ENCODE measurements at places on chromosomes 6 and 20. TPM values are rescaled to one million over a fixed set of nuclear protein-coding genes. Genes with fewer than 3 reads are reported as not detected.
A peak's percentile ranks its signal among the peaks of the same experiment; 100 is the strongest.

- H3K4me3 ChIP-seq, result no peak overlapping the region
- no peaks in the 10 kb centered on the region for H3K36me3 ChIP-seq
- no peak for DNase-seq
- peaks cover 11% of the 10 kb centered on the region for H3K4me1 ChIP-seq
Observed at GRCh38 chr6:161418463-161418945, 144.6 kb upstream of the AGPAT4 start.

GRCh38 chr6:154602708-154603107 is 92.2 kb upstream of the CNKSR3 start:
- no peak overlapping the region for H3K27ac ChIP-seq
- no peaks in the 10 kb centered on the region for H3K36me3 ChIP-seq
- DNase-seq, result no peak
- H3K4me1 ChIP-seq, result no peaks in the 10 kb centered on the region

Gene LMBRD1
- polyA plus RNA-seq, result 26.4 TPM

Gene TAF4
- 4.3 TPM for polyA plus RNA-seq

Gene IL17F
- polyA plus RNA-seq, result not detected

DNA sequence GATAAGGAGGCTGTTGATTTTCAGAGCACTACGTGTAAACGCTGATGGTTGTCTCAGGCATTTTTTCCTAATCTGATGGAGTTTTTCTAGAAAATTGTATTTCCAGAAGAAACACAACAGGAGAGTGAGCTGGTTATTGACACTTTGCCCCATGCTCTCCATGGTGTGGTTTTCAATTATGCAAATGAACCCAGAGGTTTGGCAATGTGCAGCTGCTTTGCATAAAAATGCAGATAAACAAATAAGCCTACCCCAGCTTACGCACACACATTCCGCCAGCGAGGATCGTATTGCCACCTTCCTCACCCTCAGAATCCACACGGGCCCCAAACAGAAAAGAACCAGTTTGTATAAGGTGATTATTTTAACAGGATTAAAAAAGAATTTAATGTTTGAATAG is 45.1 kb upstream of the FRMD1 start:
- H3K27me3 ChIP-seq, result no peaks in the 10 kb centered on the region
- no peak overlapping the region for H3K27ac ChIP-seq
- H3K4me3 ChIP-seq, result no peak overlapping the region
- no peaks in the 10 kb centered on the region for H3K4me1 ChIP-seq

DNA sequence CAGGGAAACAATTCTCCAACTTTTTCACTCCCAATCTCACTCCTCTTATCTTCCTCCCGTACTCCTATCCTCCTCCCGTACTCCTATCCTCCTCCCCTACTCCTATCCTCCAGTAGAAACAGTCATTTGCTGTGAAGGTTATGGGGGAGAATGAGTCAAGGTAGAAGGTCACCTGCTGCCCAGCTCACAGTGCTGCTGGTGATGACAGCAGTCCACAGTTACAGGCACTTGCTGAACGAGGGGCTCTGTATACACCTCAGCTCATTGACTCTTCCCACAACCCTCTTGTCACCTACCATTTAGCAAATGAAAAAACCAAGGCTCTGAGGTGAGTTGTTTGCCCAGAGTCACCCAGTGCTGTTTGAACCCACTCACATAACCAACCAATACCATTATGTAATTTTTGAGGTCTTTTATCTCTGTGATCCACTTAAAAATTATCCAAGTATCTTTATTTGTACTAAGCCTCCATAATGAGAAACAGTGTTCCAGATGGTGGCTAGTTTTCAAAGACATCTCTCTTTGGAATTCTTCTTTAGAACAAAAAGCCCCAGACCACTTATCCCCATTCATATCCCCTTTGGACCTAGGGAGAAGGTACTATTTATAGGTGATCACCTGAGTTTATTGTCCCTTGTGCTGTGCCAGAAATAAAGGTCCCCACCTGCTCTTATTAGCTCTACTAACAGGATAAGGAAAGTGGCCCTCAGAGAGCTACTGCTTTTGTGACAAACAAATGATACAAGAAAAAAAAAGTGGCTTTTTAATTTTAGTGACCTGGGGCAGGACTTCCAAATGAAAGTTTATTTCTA is 53.2 kb downstream of the PTPN1 start:
- peaks cover 56% of the 10 kb centered on the region for H3K36me3 ChIP-seq
- H3K27me3 ChIP-seq, result no peaks in the 10 kb centered on the region
- H3K27ac ChIP-seq, result no peak overlapping the region
- H3K4me1 ChIP-seq, result peaks cover 19% of the 10 kb centered on the region
- DNase-seq, result no peak
- H3K4me3 ChIP-seq, result no peak overlapping the region

- H3K27me3 ChIP-seq, result peaks cover 22% of the 10 kb centered on the region
- H3K36me3 ChIP-seq, result no peaks in the 10 kb centered on the region
- peak; percentile 39 for DNase-seq
- peak overlapping the region; percentile 48 for H3K27ac ChIP-seq
Observed at GRCh38 chr6:37517411-37517812, 17.7 kb upstream of the CCDC167 start.

- H3K4me3 ChIP-seq, result no peak overlapping the region
- H3K27me3 ChIP-seq, result no peaks in the 10 kb centered on the region
- no peaks in the 10 kb centered on the region for H3K36me3 ChIP-seq
- H3K27ac ChIP-seq, result no peak overlapping the region
- no peak for DNase-seq
- no peaks in the 10 kb centered on the region for H3K4me1 ChIP-seq
Observed at GRCh38 chr6:51495610-51496396, 591.6 kb downstream of the PKHD1 start.

Gene LGSN
- not detected for polyA plus RNA-seq

- no peaks in the 10 kb centered on the region for H3K36me3 ChIP-seq
- peaks cover 12% of the 10 kb centered on the region for H3K4me1 ChIP-seq
- H3K27ac ChIP-seq, result no peak overlapping the region
- H3K27me3 ChIP-seq, result no peaks in the 10 kb centered on the region
- no peak for DNase-seq
Observed at GRCh38 chr6:32886681-32887383, 32.8 kb downstream of the PSMB9 start.

GRCh38 chr6:35354361-35355135 is 12.2 kb downstream of the PPARD start:
- DNase-seq, result no peak
- H3K27ac ChIP-seq, result no peak overlapping the region
- no peaks in the 10 kb centered on the region for H3K27me3 ChIP-seq
- H3K36me3 ChIP-seq, result peaks cover 17% of the 10 kb centered on the region
- H3K4me3 ChIP-seq, result no peak overlapping the region

DNA sequence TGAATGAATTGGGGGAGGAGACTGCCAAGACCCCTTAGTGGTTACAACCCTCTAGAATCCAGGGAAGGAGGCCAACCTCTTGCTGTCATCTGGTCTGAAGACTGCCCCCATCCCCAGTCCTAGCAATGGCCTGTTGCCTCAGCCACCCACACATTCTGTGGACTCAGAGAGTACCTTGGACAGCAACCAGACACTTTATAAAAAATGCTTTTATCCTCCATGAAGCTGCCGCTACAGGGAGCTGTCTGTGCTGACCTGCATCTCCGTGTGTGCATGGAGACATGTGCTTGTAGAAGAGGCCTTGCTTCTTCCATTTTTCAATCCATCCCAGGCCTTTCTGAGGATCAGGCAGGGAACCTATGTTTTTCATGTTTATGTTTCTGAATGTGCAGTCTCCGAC is 15.2 kb downstream of the CDH22 start:
- peaks cover 43% of the 10 kb centered on the region for H3K27me3 ChIP-seq
- no peak overlapping the region for H3K4me3 ChIP-seq
- no peaks in the 10 kb centered on the region for H3K36me3 ChIP-seq
- no peak overlapping the region for H3K27ac ChIP-seq

- H3K27me3 ChIP-seq, result no peaks in the 10 kb centered on the region
- H3K4me3 ChIP-seq, result no peak overlapping the region
- no peaks in the 10 kb centered on the region for H3K36me3 ChIP-seq
- no peak overlapping the region for H3K27ac ChIP-seq
Observed at GRCh38 chr6:100673641-100674040, 207.5 kb downstream of the ASCC3 start.

Gene SLC35B3
- 18.8 TPM for polyA plus RNA-seq

DNA sequence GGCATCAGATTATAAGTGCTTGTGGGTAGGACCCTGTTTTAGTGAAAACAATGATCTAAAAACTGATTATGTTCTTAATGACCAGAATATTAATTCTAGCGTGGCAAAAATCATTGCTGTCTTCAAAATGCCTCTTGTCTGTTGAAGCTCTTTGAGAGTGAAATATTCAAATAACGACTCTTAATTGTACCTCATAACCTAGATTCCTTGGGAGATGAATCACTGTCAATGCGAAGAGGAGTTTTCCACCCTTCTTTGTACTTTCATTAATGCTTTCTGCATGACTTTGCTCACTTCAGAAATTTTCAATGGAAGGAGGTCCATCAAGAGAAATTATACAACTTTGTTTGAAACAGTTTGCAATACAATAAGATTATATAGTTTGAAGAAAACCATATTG is 71.5 kb downstream of the CRYBG1 start:
- H3K4me3 ChIP-seq, result no peak overlapping the region
- H3K27ac ChIP-seq, result no peak overlapping the region
- no peaks in the 10 kb centered on the region for H3K36me3 ChIP-seq
- DNase-seq, result no peak
- no peaks in the 10 kb centered on the region for H3K27me3 ChIP-seq
- no peaks in the 10 kb centered on the region for H3K4me1 ChIP-seq

Gene RHAG
- not detected for polyA plus RNA-seq

DNA sequence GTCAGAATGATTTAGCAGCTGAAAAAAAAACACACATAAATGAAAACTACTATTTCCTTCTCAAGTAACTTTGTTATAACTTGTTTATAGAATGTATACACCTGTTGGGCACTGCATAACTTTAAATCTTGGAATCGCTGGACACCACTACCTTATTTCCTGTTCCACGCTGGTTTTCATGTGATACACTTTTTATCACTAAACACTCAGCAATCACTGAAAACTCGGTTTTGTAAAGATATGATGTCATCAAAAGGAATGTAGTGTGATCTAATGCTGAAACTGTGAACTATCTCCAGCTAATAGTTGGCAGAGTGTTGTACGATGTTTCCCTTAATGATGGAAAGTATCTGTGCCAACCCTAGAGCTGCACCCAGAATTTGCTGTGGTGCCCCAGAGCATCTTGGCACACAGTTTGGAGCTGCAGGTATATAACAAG is 127.9 kb downstream of the BACH2 start:
- no peak overlapping the region for H3K27ac ChIP-seq
- H3K36me3 ChIP-seq, result no peaks in the 10 kb centered on the region
- no peak for DNase-seq

DNA sequence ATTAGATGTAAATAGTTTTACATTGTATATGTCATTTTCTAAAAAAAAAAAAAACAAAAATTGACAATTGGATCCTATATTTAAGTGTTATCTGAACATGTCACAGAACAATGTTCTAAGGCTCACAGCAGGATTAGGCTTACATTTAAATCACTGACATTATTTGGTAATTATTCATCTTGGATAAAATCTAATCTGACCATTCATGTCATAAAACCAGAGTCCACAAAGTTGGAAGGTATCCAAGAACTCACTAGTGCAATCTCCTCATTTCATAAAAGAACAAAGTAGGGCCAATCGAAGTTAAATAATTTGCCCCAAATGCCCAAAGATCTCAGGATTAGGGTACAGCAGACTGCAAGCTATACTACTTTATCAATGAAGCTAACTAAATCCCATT is 73.0 kb downstream of the PDSS2 start:
- H3K27ac ChIP-seq, result no peak overlapping the region
- H3K27me3 ChIP-seq, result no peaks in the 10 kb centered on the region
- DNase-seq, result no peak
- no peaks in the 10 kb centered on the region for H3K4me1 ChIP-seq

GRCh38 chr20:23257848-23258746 is 92.5 kb upstream of the NXT1 start:
- H3K4me1 ChIP-seq, result peaks cover 17% of the 10 kb centered on the region
- no peak overlapping the region for H3K4me3 ChIP-seq
- DNase-seq, result no peak
- no peaks in the 10 kb centered on the region for H3K36me3 ChIP-seq

- H3K36me3 ChIP-seq, result no peaks in the 10 kb centered on the region
- H3K27me3 ChIP-seq, result no peaks in the 10 kb centered on the region
- DNase-seq, result no peak
- H3K4me3 ChIP-seq, result no peak overlapping the region
- no peaks in the 10 kb centered on the region for H3K4me1 ChIP-seq
Observed at GRCh38 chr6:96301781-96302180, 219.8 kb upstream of the UFL1 start.

DNA sequence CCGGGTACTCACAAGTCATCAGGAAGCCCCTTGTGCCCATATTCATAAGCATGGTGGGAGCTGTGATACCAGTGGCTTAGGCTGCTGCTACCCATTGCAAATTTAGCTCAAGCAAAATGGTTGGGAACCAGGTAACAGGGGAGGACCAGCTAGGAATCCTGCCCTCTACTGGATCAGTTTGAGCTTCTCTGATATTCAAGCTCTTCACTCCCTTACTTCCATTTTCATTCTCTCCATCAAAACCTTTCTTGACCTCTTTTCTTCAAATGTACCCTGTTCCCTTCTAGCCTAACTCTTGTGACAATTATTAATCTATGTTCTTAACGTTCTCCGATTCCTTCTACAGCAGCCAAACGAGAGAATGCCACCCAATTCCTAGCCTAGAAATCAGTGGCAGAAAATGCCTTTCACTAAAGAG is 9.7 kb downstream of the NOL7 start:
- no peak overlapping the region for H3K27ac ChIP-seq
- peak; percentile 56 for DNase-seq
- no peaks in the 10 kb centered on the region for H3K4me1 ChIP-seq

DNA sequence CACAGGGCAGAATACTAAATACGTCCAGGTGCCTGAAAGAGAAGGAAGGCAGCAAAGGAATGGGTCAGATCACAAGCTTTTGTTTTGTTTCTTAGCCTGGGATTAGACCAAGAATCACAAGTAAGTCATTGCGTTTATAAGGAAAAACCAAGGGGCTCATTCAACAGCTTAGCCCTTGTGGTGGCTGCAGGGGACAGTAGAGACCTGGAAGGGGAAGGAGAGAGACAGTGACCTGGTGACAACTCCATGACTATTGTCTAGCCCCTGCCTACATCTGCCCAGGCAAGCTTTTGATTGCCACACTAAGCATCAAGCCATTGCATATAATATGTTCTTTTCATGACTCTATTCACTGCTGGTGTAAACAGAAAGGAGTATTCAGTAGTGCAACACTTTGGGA is 30.2 kb upstream of the TBC1D7 start:
- no peaks in the 10 kb centered on the region for H3K36me3 ChIP-seq
- no peak overlapping the region for H3K4me3 ChIP-seq
- H3K4me1 ChIP-seq, result peaks cover 26% of the 10 kb centered on the region
- DNase-seq, result no peak
- H3K27me3 ChIP-seq, result no peaks in the 10 kb centered on the region

- H3K4me1 ChIP-seq, result no peaks in the 10 kb centered on the region
- H3K27ac ChIP-seq, result no peak overlapping the region
- no peak overlapping the region for H3K4me3 ChIP-seq
- H3K36me3 ChIP-seq, result no peaks in the 10 kb centered on the region
- no peaks in the 10 kb centered on the region for H3K27me3 ChIP-seq
- no peak for DNase-seq
Observed at GRCh38 chr6:83461438-83461837, 30.6 kb upstream of the ME1 start.

GRCh38 chr6:152117156-152118133 is 310.0 kb downstream of the ESR1 start:
- H3K27me3 ChIP-seq, result no peaks in the 10 kb centered on the region
- H3K4me3 ChIP-seq, result no peak overlapping the region
- no peak overlapping the region for H3K27ac ChIP-seq
- peak; percentile 32 for DNase-seq
- H3K36me3 ChIP-seq, result peaks cover 30% of the 10 kb centered on the region

Gene C20orf144
- not detected for polyA plus RNA-seq
